Activated T-cell treated with anti-CD3 and anti-CD28 coated beads for 1 hour (primary cell): ENCODE measurements at places on chromosomes 1 and 21.

- DNase-seq, result peak; percentile 35
Observed at GRCh38 chr1:244801246-244801645, 34.2 kb upstream of the COX20 start.

- DNase-seq, result no peak
Observed at GRCh38 chr1:71438626-71439025, 357.8 kb upstream of the ZRANB2 start.

GRCh38 chr1:37094302-37094701 is 60.0 kb upstream of the GRIK3 start:
- DNase-seq, result no peak

- no peak for DNase-seq
Observed at GRCh38 chr21:24197923-24198322, 1409.4 kb downstream of the MRPL39 start.

GRCh38 chr1:92949937-92950817 is 11.1 kb downstream of the DIPK1A start:
- no peak for DNase-seq
